ENCODE measurements at places on chromosomes 2 and 18.
A peak's percentile ranks its signal among the peaks of the same experiment; 100 is the strongest.

GRCh38 chr2:180905002-180905401 is 75.4 kb upstream of the UBE2E3 start:
- DNase-seq: peak; percentile 76

DNA sequence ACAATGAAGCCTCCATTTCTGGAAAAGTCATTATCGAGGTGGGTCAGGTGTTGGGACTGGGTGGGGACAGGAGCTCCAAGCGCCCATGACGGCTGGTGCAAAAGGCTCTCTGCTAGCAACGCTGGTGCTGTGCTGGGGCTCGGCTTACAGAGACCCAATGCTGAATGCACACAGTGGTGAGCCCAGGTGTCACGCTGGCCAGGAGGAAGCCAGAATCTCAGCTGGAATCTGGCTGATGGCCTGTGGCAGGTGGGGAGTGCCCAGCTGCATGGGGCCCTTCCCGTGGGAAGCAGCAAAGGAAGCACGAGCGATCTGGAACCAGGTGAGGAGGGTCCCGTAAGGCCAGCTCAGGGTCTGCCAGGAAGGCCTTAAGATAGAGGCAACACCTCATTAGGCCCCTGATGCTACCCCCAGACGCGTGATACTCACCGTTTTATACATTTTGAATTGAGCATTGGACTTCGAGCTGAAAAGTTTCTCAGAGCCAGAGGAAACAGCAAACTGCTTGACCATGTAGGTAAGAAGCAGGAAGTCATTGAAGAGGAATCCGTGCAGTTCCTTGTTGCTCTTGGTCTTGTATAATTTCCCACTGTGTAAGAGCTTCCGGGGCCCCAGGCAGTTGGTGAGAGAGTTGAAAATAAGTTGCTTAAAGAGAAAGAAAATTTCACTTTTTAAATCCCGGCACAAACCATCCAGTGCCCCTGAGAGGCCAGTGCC is 34.7 kb downstream of the FAM228A start:
- no peak for DNase-seq

DNA sequence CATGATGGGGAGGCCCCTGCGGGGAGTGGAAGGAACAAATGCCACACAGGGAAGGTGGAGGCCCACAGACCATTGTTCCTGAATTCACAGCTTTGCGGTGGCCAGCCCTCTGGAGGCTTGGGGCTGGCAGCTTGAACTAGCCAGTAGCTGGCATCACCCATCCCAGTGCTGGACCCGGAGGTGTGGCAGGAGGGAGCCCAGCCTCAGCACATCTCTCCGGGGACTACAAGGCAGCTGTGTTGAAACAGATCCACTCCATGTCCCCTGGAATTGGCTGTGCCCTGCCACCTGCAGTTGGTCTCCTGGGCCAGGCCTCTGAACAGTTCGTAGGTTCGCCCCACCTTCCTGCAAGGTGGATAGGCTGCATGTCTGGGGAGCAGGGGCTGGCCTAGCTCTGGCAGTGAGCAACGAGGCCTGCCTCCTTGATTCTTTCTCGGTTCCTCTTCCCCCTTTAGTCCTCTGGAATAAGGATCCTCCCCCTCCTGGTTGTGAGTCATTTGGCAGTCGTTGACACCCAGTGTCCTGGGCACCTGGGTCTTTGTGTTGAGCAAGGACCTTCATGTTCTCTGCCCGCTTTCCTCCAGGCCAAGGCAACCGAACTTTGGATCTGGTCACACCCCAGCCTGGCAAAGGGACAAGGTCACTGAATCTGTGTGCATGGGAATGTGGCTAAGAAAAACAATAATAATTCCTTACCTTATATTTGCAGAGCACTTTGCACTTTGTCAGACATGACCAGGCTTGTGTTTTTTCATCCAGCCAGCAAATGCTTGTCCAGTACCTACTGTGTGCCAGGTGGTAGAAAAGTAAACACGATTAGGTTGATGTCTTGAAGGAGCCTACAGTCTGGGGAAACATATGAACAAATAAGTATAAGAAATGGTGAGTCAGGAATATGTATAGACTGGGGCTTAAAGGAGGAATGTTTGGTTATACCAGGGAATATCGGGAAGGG is 55.0 kb upstream of the MCFD2 start:
- DNase-seq: no peak

DNA sequence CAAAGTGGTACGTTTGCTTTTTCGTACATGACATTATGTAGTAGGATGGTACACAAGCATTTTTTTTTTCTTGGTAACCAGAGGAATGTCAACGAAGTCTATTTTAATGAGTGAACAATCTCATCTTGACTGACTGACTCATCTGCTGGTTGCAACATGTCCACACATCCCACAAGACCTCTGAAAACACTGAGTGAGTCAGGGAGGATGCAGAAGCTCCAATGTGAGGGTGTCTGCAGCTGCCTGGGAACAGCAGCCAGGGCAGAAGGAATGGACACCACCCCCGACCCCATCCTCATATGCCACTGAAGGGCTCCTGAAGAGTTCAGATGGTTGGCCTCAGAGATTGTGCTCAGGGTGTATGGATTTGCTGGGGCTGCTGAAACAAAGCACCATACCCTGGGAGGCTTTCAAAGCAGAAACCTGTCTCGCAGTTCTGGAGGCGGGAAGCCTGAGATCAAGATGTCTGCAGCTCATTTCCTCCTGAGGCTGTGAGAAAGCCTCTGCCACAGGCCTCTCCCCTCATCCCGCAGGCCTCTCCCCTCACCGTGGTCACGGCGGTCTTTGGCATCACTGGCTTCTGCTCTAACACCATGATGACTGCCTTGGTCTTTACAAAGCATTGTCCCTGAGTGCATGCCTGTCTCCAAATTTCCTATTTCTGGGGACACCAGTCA is 124.6 kb downstream of the LRATD1 start:
- DNase-seq: no peak

DNA sequence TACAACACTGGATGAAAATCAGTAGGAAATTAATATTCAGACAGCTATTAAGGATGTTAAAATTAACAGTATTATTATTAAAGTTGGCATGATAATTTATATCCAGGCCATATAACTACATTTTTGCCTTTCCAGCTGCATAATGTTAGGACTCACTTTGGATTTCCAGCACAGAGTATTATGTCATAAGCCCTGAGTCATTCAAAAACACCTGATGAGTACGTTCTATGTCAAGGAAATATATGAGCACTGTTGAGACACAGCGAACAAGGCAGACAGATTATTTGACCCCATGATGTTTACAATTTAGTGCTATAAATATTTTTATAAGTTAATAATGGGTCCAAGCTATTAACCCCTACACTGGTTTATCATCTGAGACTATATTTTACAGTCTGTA is 59.8 kb upstream of the RIT2 start:
- no peak for DNase-seq

DNA sequence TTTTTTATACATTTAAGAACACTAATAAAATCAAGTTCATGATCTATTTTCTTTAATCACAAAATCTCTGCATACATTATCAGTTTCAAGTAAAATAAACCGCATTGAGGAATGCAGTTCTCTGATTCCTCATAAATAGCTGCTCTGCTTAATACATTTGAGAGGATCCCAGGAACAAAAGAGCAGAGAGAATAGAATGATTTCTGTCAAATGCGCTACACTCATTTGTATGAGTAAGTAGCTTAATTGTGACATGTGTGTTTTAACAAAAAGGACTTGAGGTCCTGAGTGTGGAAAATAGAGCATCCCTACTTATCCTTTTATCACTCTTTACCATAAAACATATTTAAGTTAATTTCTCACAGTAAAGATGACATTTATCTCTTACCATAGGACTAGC is 134.0 kb downstream of the PID1 start:
- DNase-seq: no peak

DNA sequence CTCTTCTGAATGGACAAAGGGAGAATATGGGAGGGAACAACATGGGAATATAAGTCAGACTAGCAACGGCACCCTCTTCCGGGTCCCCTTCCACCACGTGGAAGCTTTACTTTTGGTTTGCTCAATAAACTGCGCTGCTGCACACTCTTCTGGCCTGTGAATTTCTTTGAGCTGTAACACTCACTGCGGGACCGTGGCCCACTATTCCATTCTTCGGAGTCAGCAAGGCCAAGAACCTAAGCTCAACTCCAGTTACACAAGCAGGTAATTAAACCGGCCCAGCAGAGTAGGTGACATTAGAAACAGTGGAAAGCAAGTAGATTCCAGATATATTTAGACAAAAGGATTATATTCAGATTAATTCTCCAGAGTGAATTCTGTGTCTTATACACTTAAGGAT is 697.4 kb upstream of the NXPH2 start:
- DNase-seq: no peak

Data from NCI-H774 (cell line).